ENCODE measurements at places on chromosomes 1 and 21. TPM values are rescaled to one million over a fixed set of nuclear protein-coding genes. Genes with fewer than 3 reads are reported as not detected.

The TFF2 gene
- total RNA-seq, result not detected

The TUFT1 gene
- 9.8 TPM for total RNA-seq

The GNG4 gene
- 3.7 TPM for total RNA-seq

The OVAAL gene
- total RNA-seq, result not detected

The SNAPIN gene
- 63.6 TPM for total RNA-seq
